ENCODE measurements at places on chromosomes 12 and 14.

DNA sequence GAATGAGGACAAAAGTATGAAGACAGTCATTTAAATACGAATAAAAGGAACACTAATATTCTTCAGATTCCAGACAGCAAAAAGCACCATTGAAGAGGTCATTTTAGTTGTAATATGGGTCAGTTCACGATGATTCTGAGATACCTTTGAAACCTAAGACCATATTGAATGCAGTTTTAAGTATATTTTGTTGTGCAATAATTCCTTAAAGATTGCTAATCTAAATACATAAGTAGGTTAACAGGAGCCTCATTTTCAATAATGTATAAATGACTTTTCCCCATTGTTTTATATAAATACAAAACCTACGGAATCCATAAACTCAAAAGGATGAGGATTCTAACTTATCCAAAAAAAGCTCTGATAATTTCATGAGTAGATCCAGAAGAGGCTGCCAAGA lies 5.8 kb downstream of the GNS start:
- no peak for DNase-seq

DNA sequence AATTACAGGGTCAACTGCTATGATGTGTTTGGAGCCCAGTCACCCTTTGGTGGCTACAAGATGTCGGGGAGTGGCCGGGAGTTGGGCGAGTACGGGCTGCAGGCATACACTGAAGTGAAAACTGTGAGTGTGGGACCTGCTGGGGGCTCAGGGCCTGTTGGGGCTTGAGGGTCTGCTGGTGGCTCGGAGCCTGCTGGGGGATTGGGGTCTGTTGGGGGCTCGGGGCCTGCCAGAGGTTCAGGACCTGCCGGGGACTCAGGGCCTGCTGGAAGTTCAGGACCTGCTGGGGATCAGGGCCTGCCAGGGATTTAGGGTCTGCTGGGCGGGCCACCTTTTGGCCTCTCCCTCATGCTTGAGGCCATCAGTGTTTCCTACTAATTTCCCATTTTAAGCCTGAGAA lies 37.1 kb downstream of the ALDH2 start:
- no peak for DNase-seq

GRCh38 chr14:43204816-43205215 lies 1302.3 kb downstream of the FSCB start:
- DNase-seq, result no peak

GRCh38 chr12:55997535-55997859 lies 421 bp downstream of the SUOX start:
- DNase-seq, result no peak

GRCh38 chr14:32350020-32350419 lies 20.9 kb downstream of the AKAP6 start:
- no peak for DNase-seq

Measured in activated CD4-positive, alpha-beta T cell treated with anti-CD3 and anti-CD28 coated beads, Interleukin-2, amount 50 U/mL, for 48 hours (primary cell).